ENCODE measurements at places on chromosomes 1 and 21. TPM values are rescaled to one million over a fixed set of nuclear protein-coding genes. Genes with fewer than 3 reads are reported as not detected.

The PLA2G4A gene
- 0.21 TPM for total RNA-seq

DNA sequence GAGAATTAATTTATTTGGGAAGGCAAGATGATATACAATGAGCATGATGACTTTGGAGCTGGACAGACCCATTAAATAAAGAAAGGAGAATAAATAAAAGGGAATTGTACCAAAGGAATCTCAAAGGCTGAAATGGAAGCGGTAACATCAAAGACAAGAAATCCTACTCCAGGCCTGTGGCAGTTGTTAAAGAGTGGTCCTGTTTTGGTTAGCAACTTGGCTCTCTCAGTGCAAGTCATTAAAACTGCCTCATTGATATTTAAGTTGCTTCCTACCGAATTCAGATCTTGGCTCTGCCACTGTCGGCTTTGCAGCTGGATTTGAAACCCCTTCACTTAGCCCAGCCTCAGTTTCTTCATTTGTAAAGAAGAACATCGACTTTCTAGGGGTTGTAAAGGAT lies 10.1 kb downstream of the TGFB2 start:
- H3K4me1 ChIP-seq: peaks cover 11% of the 10 kb centered on the region
- no peak overlapping the region for H3K4me3 ChIP-seq
- peaks cover 24% of the 10 kb centered on the region for H3K27me3 ChIP-seq
- H3K27ac ChIP-seq: no peak overlapping the region

DNA sequence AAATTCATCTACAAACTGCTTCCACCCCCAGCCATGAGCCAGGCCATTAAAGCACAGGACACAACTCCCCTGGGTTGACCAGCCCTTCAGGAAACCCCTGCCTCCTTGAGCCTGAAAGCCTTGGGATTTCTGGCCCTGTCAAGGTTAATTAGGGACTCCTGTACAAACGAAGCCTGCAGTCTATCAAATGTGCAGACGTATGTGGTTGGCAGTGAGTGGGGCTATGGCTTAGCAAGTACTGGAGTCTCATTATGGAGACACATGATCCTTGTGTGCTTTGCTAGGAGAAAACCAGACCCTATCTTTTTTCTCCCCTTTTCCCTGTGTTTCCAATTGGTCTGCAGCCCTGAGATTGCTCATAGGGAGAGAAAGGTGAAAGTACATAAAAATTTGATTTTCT lies 588.3 kb upstream of the USP24 start:
- no peak overlapping the region for H3K4me3 ChIP-seq
- H3K4me1 ChIP-seq: no peaks in the 10 kb centered on the region
- no peak overlapping the region for H3K27ac ChIP-seq
- no peak for DNase-seq
- no peaks in the 10 kb centered on the region for H3K27me3 ChIP-seq

GRCh38 chr21:46125846-46126301 lies 28.0 kb downstream of the COL6A2 start:
- no peak overlapping the region for H3K4me3 ChIP-seq
- H3K27ac ChIP-seq: no peak overlapping the region
- no peaks in the 10 kb centered on the region for H3K27me3 ChIP-seq
- no peaks in the 10 kb centered on the region for H3K4me1 ChIP-seq
- no peak for DNase-seq
- no peaks in the 10 kb centered on the region for H3K36me3 ChIP-seq

DNA sequence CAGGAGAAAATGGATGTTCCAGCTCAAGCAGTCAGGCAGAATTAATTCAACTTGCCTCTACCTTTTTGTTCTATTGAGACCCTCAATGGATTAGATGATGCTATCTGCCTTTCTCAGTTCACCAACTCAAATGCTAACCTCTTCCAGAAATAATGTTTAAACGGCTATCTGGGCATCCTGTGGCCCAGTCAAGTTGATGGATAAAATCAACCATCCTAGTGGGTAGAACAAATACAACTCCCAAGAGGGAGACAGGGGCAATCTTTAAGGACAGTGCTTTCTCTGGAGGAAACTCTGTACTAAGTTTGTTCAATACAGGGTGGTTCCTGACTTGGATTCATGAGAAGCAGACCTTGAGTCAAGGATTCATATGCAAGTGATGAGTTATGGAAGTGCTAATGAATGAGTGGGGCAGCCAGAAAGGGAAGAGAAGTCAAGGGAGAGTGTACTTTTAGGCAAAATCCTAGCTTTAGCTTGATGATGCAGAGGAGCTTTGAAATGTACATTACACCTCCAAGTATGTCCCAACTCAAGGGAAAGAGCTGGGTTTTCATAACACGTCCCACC lies 49.4 kb upstream of the COG2 start:
- no peaks in the 10 kb centered on the region for H3K27me3 ChIP-seq
- H3K27ac ChIP-seq: no peak overlapping the region
- H3K4me3 ChIP-seq: no peak overlapping the region
- no peak for DNase-seq

- peak overlapping the region; percentile 95 for H3K4me3 ChIP-seq
- H3K27me3 ChIP-seq: peaks cover 2% of the 10 kb centered on the region
- peak; percentile 54 for DNase-seq
- peaks cover 50% of the 10 kb centered on the region for H3K4me1 ChIP-seq
- H3K36me3 ChIP-seq: peaks cover 20% of the 10 kb centered on the region
Measured at GRCh38 chr21:37073417-37074196, 553 bp downstream of the TTC3 start.

The TFF3 gene
- total RNA-seq: not detected

The AADACL4 gene
- not detected for total RNA-seq

The CHRM3 gene
- not detected for total RNA-seq

The S100A1 gene
- not detected for total RNA-seq

DNA sequence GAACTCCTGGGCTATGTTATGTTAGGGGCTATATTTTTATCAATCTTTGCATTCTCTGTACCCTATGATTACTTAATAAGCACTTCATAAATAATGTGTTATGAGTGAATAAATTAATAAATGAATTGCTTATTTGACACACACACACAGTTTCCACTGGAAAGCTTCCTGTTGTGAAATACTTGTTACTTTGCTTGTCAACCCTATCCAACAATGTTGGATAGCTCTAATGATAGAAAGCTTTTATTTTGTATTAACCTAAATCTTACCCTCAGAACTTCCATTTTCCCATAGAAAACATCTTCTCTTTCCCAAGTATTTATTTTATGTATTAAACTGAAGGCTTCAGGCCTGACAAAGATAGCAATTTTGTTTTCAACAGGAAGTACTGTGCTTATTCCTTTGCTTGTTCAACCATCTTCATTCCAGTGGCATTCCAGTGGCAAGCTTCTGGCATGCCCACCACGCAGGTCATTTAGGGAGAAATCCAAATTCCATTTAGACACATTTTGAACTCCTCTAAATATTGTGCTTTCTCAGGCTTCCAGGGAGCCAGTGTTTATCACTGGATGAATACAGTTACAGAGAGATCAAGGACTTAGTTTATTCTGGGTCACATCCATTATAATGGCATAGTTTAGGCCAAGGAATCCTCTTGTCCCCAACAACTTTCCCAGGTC lies 134.4 kb downstream of the TGFB2 start:
- H3K27ac ChIP-seq: no peak overlapping the region
- H3K27me3 ChIP-seq: no peaks in the 10 kb centered on the region
- H3K4me3 ChIP-seq: no peak overlapping the region
- no peaks in the 10 kb centered on the region for H3K4me1 ChIP-seq
- H3K36me3 ChIP-seq: no peaks in the 10 kb centered on the region

GRCh38 chr1:71074681-71075080 lies 6.2 kb downstream of the ZRANB2 start:
- peaks cover 64% of the 10 kb centered on the region for H3K36me3 ChIP-seq
- H3K4me3 ChIP-seq: no peak overlapping the region
- H3K27me3 ChIP-seq: no peaks in the 10 kb centered on the region
- DNase-seq: no peak
- H3K27ac ChIP-seq: peak overlapping the region; percentile 7

GRCh38 chr1:197850042-197850441 lies 52.4 kb upstream of the C1orf53 start:
- H3K4me1 ChIP-seq: no peaks in the 10 kb centered on the region
- no peaks in the 10 kb centered on the region for H3K36me3 ChIP-seq
- H3K27ac ChIP-seq: no peak overlapping the region
- no peak overlapping the region for H3K4me3 ChIP-seq

GRCh38 chr1:156914440-156914856 lies 6.0 kb upstream of the LRRC71 start:
- peaks cover 26% of the 10 kb centered on the region for H3K27me3 ChIP-seq
- no peaks in the 10 kb centered on the region for H3K4me1 ChIP-seq
- H3K4me3 ChIP-seq: no peak overlapping the region
- H3K27ac ChIP-seq: no peak overlapping the region
- no peaks in the 10 kb centered on the region for H3K36me3 ChIP-seq

DNA sequence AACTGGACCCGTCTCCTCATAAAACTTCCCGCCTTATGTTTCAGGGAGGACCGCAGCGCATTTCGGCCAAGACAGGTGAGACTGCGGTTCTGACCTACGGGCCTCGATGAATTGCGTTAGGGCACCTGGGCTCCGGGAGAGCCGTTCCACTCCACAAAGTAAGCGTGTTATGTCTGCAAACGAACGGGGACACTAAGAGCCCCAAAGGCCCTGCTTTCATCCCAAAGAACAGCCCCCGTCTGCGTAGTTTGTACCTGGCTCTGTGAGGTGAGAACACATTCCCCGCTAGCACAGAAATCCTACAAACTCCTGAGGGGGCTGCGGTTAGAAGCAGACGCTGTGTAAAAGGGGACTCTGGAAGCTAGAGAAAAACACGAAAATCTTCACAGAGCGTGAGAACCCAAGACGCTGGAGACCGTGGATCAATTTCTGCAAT lies 41.6 kb upstream of the PPIAL4F start:
- peaks cover 21% of the 10 kb centered on the region for H3K4me1 ChIP-seq
- no peak for DNase-seq
- peak overlapping the region; percentile 95 for H3K27ac ChIP-seq
- no peaks in the 10 kb centered on the region for H3K36me3 ChIP-seq

- no peak for DNase-seq
- no peak overlapping the region for H3K27ac ChIP-seq
- H3K4me3 ChIP-seq: no peak overlapping the region
- H3K27me3 ChIP-seq: no peaks in the 10 kb centered on the region
Measured at GRCh38 chr1:76381450-76382097, 307.0 kb downstream of the ST6GALNAC3 start.

- H3K27me3 ChIP-seq: peaks cover 2% of the 10 kb centered on the region
- peaks cover 21% of the 10 kb centered on the region for H3K36me3 ChIP-seq
- peak overlapping the region; percentile 95 for H3K4me3 ChIP-seq
- no peak for DNase-seq
Measured at GRCh38 chr1:36224537-36225282, 467 bp downstream of the THRAP3 start.

The RCAN3 gene
- total RNA-seq: 26.5 TPM

The FBXO2 gene
- 0.60 TPM for total RNA-seq

- H3K4me3 ChIP-seq: no peak overlapping the region
- H3K27ac ChIP-seq: no peak overlapping the region
- no peaks in the 10 kb centered on the region for H3K4me1 ChIP-seq
- DNase-seq: no peak
Measured at GRCh38 chr1:13816016-13816760, 116.2 kb downstream of the PRDM2 start.

The CD244 gene
- not detected for total RNA-seq

GRCh38 chr1:118692143-118692542 lies 296.0 kb downstream of the TBX15 start:
- no peaks in the 10 kb centered on the region for H3K4me1 ChIP-seq
- H3K36me3 ChIP-seq: no peaks in the 10 kb centered on the region
- H3K27me3 ChIP-seq: no peaks in the 10 kb centered on the region
- no peak overlapping the region for H3K27ac ChIP-seq
- no peak overlapping the region for H3K4me3 ChIP-seq
- no peak for DNase-seq

The ANGPTL1 gene
- not detected for total RNA-seq

DNA sequence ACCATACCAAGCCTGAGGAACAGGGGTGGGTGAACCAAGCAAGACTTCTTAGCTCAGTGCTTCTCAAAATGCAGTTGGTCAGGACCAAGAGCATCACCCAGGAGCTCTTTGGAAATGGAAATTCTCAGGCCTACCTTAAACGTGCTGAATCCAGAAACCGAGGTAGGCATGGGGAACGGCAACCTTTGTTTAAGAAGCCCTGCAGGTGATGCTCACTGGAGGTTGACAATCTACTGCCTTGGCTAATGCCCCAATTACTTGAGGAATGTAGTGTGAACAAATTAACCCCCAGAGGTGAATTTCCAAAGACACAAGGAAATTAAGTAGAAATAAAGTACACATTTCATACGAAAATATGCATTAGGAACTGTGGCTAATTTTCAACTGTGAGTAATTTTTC lies 5.3 kb downstream of the PTPN14 start:
- DNase-seq: no peak
- no peak overlapping the region for H3K4me3 ChIP-seq
- H3K36me3 ChIP-seq: no peaks in the 10 kb centered on the region
- H3K27ac ChIP-seq: no peak overlapping the region

The KCNK2 gene
- total RNA-seq: not detected

GRCh38 chr1:246383791-246384190 lies 123.3 kb downstream of the SMYD3 start:
- no peak for DNase-seq
- no peak overlapping the region for H3K27ac ChIP-seq
- H3K4me3 ChIP-seq: no peak overlapping the region
- H3K27me3 ChIP-seq: no peaks in the 10 kb centered on the region
- no peaks in the 10 kb centered on the region for H3K36me3 ChIP-seq

The ACP6 gene
- 14.1 TPM for total RNA-seq

GRCh38 chr1:109113590-109114341 lies at the start of gene ELAPOR1:
Gene ELAPOR1 (plus strand): TSS chr1:109114115. CDS start chr1:109114184, 69 bp downstream.
- H3K4me1 ChIP-seq: peaks cover 42% of the 10 kb centered on the region
- peak within 1 kb of the TSS; percentile 89 for H3K4me3 ChIP-seq
- peak; percentile 84 for DNase-seq
- peaks cover 21% of the 10 kb centered on the region for H3K27me3 ChIP-seq

DNA sequence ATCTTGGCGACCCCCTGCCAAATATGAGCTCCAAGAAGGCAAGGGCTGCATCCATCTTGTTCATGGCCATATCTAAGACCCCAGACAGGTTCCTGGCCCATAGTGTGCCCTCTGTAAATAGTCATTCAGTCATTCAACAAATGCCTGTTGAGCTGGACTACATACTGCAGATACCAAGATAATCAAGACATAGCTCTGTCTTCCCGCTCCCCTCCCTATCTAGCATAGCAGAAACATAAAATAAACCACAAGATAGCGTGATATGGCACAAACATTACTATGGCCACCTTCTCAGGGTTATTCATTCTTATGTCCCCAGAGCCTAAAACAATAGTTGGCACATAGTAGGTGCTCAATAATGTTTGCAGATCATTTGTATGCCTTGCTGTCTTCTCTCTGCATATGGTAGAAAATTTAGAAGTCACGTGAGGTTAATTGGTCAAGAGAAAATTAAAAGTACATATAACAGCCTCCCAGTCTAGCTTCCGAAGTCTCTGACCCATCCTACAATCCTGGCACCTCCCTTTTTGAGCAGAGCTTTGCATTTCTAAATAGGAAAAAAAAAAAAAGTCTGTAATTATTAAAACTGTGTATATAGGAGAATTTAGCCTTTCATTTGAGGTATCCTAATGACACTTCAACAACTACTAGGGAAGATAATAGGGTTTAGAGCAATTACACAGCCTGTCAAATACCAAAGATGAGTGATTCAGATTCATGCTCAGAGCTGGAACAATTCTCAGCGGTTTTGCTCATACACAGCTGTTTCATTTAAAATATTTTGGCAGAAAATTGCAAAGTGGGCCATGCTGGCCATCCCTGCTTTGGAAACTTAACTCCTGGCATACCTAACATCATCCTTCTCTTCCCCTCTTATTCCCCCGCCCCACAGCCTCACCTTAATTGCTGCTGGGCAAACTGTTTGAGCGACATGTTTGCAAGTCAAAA lies 219.0 kb downstream of the KAZN start:
- DNase-seq: no peak
- no peak overlapping the region for H3K27ac ChIP-seq
- H3K4me1 ChIP-seq: no peaks in the 10 kb centered on the region
- H3K27me3 ChIP-seq: no peaks in the 10 kb centered on the region

The RSBN1 gene
- total RNA-seq: 19.5 TPM

Measured in activated T-helper 1 cell treated with anti-CD3 and anti-CD28 coated beads, Interleukin-12 subunit alpha, Interleukin-12 subunit beta, Interleukin-2, Interleukin-4 antibody, amounts not matched to agents 30 ng/mL and 10 ng/mL and 1 ng/mL, durations not matched to agents 14 hours and 24 hours and 36 hours (primary cell).